ENCODE measurements at places on chromosomes 3 and 15.

DNA sequence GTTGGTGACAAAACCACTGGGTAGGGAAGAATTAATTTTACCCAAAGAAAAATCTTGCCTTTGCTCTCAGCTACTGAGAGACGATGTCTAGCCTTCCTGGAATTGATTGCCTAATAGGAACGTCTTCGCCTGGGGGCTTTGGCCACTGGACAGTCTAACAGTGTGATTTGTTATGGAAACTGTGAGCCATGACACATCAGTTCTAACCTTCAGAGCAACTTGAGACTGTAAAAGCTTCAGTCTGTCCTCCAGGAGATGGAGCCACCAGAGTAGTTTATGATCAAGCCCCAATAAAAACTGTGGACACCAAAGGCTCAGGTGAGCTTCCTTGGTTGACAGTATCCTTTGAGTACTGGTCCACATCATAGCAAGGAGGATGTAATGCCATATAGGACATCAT is 235.8 kb upstream of the TMCO5A start:
- no peak for DNase-seq

DNA sequence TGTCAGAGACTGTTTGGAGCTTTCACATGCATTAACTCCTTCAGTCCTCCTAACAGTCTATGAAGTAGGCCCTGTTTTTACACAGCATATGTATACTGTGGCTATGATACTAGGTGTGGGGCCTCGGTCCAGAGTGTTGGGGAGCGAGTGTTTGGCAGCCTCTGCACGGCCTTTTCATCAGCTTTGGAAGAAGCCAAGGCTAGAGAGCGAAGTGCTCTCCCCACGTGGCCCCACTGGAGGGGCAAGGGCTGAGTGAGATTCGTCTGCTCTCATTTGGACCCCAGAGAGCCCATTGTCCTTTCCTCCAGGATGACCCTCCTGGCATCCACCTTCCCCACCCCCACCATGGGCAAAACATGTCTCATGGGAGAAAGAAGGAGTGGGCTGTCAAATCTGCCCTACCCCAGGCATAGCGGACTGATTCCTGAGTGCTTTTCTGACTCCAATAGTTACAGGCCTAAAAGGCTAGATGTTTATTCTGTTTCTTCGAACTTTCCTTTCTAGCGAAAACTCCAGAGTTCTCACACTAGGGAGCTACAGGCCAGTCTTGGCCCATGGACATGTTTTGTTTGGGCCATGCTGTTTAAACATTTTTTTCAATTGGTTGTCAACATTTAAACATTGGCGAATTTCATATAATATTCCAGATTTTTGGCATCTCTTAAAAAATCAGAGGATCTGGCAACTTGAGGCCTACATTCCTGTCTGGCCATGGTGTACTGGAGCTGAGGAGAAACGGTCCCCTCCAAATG is 76.0 kb downstream of the EEFSEC start:
- no peak for DNase-seq

- peak; percentile 82 for DNase-seq
Measured at GRCh38 chr3:3179407-3180094, at the start of gene CRBN. Gene CRBN, minus strand, starts transcription at chr3:3179691. Its CDS starts 4 bp downstream, at chr3:3179687.

DNA sequence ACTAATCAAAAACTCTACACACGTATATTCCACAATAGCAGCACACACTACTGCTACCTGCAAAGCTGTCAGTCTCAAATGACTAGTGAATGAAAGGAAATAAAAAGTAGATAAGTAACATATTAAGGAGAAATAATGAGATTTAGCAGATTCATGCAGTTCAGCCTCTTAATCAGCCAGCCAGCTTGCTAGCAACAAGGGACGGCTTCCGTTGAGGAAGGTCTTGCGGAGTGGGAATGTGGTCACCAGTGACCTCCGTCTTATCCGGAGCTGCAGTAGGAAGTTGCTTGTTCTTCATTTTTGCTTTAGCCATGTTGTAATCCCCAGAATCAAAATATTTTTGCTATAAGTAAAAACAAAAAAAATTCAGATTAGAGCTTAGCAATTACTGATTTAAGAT is 17.1 kb downstream of the ARPP19 start:
- peak; percentile 9 for DNase-seq

- DNase-seq, result no peak
Measured at GRCh38 chr3:153146191-153147053, 15.6 kb upstream of the RAP2B start.

- no peak for DNase-seq
Measured at GRCh38 chr3:124383051-124383450, 347.2 kb upstream of the UMPS start.

DNA sequence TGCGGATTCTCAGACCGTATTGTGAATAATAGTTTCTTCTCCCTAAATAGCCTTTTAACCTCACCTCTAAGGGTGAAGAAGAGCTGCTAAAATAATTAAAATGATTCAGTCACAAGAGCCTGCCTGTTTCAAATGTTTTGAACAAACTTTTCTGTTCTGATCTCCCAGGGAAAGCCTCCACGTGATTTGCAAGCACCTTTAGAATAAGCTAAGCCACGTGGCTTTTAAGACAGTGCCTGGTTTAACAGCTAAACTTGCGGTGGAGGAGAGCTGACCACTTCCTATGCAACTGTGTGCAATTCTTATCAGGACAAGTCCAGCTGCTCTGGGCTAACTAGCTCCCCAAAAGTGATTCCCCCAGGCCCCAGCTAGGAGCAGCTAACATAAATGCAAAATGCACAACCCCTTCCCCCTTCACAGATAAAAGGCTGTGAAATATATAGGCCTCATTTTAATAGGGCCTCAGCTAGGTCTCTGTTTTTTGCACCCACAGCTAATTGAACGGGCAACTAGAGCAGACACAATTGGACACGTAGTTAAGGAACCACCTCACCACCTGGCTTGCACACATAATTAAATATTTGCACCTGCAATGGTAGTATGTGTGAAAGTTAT is 401.2 kb upstream of the NR2F2 start:
- no peak for DNase-seq

DNA sequence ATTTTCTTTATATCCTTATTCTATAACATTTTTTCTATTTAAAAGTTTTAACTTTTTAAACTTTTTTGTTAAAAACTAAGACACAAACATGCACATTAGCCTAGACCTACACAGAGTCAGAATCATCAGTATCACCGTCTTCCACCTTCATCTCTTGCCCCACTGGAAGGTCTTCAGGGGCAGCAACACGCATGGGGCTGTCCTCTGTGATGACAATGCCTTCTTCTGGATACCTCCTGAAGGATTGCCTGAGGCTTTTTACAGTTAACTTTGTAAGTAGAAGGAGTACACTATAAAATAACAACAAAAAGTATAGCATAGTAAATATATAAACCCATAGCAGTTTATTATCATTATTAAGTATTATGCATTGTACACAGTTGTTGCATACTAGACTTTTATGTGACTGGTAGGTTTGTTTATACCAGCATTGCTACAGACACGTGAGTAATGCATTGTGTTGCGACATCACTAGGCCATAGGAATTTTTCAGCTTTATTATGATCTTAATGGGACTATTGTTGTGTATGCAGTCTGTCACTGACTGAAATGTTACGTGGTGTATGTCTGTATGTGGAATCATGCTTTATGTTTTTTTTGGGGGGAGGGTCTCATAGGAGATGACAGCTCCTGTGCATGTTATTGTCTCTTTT is 18.2 kb downstream of the ATP1B3 start:
- no peak for DNase-seq

DNA sequence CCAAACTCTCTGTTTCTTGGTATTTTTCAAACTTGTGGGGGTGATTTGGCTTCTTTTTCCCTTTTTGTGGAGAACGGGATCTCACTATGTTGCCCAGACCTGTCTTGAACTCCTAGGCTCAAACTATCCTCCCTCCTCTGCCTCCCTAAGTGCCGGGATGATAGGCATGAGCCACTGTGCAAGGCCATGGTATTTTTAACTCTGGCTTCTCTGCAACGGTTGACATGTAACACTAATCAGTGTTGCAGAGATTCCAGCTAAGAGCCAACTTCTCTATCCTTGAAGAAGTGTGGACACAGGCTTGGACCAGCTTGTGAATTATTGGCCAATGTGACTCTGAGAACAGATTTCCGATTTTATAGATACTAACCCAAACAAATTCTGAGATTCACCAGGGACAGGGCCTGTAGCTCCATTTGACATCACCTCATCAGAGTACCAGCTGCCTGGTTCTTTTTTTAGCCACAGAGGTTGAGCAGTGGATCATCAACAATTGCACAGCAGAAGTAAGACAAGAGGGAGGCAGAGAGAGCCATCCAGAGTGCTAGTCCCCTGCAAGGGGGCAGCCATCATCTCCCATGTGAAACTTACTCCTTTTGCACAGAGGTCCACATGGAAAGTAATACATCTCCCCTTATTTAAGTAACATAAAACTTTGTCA is 98.1 kb upstream of the SYNPR start:
- DNase-seq, result no peak

DNA sequence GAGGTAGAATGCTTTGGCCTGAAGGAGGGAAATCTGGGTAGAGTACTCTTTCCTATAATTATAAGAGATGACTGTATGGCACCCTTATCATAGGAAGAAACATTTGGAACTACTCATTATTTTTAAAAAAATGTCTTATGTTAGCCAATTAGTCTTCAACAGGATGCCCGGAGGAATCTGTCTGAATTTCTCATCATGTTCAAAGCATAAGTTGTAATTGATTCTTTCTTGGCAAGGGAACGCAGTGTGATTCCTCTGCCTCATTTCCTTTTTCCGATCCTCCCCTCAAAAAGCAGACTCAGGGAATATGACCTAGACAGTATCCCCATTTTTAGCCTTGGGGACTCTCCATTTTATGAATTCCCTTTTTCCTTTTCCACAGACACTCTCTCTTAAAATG is 165.1 kb downstream of the IL5RA start:
- DNase-seq, result no peak

DNA sequence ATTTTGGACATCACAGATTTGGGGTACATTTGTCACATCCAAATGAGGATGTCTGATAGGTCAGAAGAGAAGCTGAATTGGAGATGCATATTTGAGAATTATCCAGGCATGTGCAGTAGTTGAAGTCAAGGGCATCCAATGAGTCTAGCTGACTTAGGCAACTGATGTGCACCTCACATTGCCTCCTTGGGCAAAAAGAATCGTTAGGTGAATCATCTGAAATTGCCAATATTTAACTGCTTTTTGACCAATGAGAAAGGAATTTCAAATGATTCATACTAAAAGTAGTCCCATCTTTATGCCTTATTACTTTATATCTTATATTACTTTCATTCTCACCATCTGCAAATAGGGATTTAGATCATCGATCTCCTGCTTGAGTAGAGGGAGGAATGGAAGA is 117.7 kb downstream of the CD47 start:
- no peak for DNase-seq

DNA sequence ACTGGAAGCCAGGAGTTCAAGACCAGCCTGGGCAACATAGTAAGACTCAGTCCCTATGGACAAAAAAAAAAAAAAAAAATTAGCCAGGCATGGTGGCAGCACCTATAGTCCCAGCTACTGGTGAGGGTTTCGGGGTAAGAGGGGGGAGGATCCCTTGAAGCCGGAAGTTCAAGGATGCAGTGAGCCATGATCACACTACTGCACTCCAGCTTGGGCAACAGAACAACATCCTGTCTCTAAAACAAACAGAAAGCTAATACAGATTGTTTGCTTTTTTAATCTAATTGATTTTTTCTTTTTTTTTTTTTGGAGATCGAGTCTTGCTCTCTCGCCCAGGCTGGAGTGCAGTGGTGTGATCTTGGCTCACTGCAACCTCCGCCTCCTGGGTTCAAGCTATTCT is 1.6 kb upstream of the IMP3 start:
- no peak for DNase-seq

DNA sequence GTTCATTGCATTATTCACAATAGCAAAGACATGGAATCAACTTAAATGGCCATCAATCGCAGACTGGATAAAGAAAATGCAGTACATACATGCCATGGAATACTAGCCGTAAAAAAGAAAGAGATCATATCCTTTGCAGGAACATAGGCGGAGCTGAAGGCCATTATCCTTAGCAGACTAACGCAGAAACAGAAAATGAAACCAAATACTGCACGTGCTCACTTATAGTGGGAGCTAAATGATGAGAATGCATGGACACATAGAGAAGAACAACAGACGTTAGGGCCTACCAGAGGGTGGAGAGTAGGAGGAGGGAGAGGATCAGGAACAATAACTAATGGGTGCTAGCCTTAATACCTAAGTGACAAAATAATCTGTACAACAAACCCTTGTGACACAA is 57.9 kb downstream of the RASA2 start:
- DNase-seq, result no peak

- DNase-seq, result no peak
Measured at GRCh38 chr3:128597900-128598299, 52.7 kb downstream of the RPN1 start.

DNA sequence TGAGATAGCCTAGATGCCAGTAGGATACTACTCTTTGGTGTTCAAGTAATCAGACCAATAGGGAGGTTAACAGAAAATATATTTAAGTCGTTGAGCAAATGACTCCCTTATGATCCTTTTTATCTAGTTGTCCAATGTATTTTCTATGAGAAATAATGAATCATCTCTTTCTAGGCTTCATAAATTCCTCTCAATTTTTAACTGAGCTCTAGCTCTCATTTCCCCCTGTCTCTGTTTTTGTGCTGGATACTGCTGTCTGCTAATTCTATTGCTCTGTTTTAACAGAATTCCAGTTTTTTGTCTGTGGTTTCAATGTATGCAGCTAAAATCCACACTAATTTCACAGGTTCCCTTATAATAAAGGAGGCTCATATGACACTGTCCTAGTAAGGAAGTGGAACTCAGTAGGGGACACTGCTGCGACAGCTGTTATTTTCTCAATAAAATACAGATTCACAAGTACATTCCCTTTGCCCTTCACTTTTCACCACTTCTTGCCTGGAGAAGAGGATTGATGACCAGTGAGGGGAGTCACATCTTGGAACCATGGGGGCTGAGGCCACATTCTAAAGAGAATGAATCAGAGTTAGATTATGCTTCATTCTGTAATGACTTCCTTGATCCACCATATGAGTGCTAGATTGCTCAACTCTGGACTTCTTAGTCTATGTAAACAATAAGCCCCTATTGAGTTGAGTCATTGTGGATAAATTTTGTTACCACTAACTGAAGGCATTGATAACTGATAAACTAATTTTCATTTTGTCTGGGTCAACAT is 558.7 kb upstream of the KCNMB2 start:
- DNase-seq, result no peak

GRCh38 chr15:83462026-83462425 is 14.9 kb downstream of the SH3GL3 start:
- DNase-seq, result no peak

DNA sequence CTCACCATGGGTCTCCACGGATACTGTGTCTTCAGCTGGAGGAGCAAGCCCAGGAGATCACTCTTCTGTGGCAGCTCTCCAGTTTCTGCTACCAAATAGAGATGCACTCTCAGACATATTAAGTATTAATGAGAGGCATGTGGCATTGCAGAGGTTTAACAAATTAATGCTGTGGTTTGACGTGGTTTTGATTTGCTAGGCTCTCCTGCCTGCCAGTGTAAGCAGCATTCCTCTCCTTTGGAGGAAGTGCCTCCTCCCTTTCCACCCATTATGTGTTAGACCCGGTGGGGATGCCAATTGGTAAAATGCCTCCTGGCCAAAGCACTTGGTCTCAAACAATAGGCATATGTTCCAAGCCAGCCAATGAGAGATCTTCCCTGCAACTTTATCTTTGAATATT is 124.8 kb downstream of the MYLK start:
- no peak for DNase-seq

- DNase-seq, result peak; percentile 7
Measured at GRCh38 chr3:104564045-104564643, 802.6 kb upstream of the ALCAM start.
